ENCODE measurements at places on chromosomes 13 and 19. TPM values are rescaled to one million over a fixed set of nuclear protein-coding genes. Genes with fewer than 3 reads are reported as not detected.

DNA sequence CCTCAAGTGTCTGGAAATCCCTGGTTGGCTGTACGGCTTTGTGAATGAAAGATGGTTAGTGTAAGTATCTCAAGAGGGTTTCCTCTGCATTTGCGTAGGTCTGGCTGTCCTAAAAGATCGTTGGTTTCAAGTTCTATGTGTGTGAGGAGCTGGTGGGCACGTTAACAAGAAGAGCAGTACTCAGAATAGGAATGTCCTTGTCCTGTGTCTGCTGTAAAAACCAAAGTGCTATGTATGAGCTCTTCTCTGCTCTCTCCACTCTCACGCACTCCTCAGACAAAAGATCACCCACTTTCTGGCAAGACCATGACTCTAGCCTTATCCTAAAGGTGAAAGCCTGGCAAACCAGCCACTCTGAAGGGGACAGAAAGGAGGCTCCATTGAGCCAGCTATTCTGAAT lies 39.1 kb downstream of the USP12 start:
- no peak for DNase-seq

DNA sequence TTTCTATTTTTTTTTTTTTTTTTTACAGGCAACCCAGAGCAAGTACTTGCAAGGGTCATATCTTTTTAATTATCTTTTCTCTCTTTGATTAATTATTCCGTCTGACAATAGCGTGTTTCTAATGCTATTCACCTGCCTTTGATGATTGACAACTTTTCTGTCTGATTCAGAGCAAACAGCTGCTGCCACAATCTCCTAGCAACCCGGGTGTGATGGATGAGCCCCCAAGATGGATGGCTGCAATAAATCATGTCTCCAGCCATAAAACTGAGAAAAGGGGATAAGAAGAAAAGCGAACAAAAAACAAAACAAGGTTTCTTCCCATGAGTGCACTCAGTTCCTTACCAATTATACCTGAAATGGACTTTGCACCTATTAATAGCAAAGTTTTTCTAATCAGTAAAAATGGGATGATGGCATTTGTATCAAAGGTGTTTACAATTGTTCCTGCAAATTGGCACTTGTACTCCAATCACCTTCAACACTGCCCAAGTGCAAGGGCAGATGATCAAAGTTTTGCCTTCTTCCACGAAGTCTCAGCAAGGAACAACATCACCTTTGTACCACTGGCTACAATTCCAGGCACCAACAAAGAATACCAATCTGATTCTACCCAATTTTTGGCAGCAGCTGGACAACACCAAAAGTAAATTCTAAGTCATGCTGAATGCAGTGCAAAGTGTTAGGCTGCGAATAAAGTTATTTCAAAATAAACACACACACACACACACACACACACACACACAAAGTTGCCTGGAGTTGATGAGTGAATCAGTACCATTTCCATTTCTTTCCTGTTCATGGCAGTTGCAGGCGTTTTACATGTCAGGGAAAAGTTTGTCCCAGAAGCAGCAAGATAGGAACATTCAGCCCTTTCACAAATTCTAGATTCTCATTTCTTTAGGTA lies 12.0 kb downstream of the TSHZ3 start:
- no peak for DNase-seq

DNA sequence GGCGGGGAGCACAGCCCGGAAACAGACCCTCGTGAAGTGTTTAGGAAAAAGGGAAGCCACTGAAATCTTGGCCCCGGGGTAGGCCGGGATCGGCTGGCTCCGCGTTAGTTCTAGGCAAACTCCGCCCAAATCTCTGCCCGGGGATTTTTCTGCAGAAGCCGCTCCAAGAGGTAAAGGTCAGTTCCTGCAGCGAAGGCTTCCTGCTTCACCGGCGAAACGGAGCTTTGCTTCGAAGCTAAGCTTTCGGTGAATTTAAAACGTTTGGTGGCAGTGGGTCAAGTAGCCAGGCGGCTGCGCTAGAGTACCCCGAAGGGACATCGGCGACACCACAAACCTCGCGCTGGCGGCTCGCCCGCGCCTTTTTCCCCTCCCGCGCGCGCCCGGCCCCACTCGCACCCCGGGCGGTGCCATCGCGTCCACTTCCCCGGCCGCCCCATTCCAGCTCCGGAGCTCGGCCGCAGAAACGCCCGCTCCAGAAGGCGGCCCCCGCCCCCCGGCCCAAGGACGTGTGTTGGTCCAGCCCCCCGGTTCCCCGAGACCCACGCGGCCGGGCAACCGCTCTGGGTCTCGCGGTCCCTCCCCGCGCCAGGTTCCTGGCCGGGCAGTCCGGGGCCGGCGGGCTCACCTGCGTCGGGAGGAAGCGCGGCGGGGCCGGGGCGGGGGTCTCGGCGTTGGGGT lies 441 bp downstream of the GJB2 start:
- no peak for DNase-seq

DNA sequence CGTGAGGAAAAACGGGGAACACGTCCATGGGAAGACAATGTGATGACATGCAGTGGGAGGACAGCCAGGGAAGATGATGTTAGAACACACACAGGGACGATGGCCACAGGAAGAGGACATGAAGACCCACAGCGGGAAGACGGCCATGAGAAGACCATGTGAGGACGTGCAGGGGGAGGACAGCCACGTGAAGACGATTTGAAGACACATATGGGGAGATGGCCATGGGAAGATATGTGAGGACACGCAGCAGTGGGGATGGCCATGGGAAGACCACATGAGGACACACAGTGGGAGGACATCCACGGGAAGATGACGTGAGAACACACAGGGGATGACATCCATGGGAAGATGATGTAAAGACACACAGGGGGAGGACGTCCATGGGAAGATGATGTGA lies 83.8 kb downstream of the UQCRFS1 start:
- DNase-seq: no peak

DNA sequence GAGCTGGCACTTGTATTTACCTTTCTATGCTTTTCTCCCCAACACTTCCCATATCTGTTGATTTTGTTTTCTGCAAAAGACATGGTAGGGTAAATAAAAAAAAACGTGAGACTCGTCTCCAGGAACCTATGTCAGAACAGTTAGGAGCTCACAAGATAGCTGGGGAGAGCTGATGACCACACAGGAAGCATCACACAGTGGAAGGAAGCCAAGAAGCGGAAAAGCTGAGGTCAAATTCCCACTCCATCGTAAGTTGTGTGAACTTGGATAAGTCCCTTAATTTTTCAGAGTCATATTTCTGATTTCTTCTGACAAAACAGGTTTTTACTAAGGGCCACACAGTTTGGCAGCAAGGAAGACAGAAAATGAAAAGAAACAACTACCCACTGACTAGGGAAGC lies 199.6 kb downstream of the KLF5 start:
- DNase-seq: no peak

- no peak for DNase-seq
Observed at GRCh38 chr19:6425732-6426620, 1.4 kb upstream of the KHSRP start.

The ZNF665 gene
- 3.1 TPM for total RNA-seq

GRCh38 chr19:29793116-29793727 lies 18.6 kb upstream of the CCNE1 start:
- no peak for DNase-seq

DNA sequence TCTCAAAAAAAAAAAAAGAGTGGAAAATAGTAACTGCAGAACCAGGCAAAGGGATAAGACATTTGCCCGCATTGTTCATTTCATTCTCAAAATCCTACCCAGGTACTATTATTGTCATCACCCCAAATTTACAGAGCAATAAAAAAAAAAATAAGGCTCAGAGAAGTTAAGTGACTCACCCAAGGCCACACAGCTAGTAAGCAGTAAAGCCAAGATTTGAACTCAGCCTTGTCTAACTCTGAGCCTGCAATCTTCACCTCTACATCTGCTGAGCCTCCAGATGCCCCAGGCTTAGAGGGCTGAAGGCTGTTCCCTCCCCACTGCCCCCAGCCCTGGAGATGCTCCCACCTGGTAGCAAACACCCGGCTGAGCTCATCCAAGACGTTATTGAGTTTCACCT lies 61.0 kb downstream of the UNC13A start:
- DNase-seq: no peak

The CLEC4M gene
- 0.59 TPM for total RNA-seq

- no peak for DNase-seq
Observed at GRCh38 chr13:101941095-101941783, 460.6 kb downstream of the FGF14 start.

GRCh38 chr19:37718304-37718703 lies 1.3 kb downstream of the ZNF607 start:
- DNase-seq: no peak

GRCh38 chr19:51724543-51724942 lies 752 bp upstream of the HAS1 start:
- DNase-seq: no peak

DNA sequence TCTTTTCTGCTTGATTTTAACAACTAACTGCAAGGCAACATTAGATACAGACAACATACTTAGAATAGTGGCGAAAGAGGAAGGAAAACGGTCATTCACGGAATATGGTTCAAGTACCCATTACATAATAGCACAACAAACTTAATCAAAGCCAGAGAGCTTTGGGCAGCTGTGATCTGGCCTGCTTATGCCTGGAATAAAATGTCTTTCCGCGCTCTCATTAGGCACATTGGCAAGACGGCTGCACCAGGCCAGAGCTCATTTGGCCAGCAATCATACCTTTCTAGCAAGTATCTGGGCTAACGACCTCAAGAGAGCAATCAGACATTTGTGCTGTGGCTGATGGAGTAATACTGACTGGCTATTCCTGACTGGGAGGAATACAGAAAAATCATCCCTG lies 112.8 kb downstream of the NALCN start:
- DNase-seq: no peak

The GRK1 gene
- total RNA-seq: not detected

The CBARP gene
- 1.9 TPM for total RNA-seq

DNA sequence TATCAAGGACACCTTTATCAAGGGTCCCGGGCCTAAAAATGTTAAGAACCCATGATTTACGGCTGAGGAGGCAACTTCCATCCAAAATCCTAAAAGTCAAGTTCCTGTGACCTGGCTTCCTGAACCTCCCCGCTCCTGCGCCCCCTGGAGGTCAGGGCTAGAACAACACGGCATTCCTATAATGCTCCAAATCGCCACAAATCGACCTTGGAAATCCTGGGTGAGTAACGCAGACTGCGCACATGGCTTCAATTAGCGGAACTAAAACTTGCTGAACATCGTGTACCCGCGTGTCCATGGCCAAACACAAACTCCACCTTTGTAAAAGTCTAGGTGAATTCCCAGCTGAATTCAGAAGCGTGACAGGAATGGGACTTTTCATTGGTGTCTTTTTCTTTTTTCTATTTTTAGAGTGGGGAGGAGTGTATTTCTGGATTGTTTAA lies 4.3 kb upstream of the C5AR1 start:
- peak; percentile 30 for DNase-seq

- DNase-seq: no peak
Observed at GRCh38 chr19:37470216-37470615, 1.1 kb downstream of the ZNF570 start.

DNA sequence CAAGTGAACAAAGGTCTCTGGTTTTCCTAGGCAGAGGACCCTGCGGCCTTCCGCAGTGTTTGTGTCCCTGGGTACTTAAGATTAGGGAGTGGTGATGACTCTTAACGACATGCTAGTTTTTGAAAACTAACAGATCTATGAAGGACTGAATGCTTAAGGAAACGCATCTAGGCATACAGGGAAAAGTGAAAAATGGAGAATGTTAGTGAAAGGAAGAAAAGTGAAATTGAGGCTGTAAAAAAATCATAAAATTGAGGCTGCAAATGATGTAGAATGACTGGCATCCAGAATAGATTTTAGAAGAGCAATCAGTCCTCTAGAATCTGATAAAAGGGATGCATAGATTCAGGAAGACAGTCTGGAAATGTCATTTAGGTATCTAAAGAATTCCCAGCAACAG lies 3.5 kb downstream of the ZNF260 start:
- no peak for DNase-seq

The AMER2 gene
- total RNA-seq: 0.49 TPM

DNA sequence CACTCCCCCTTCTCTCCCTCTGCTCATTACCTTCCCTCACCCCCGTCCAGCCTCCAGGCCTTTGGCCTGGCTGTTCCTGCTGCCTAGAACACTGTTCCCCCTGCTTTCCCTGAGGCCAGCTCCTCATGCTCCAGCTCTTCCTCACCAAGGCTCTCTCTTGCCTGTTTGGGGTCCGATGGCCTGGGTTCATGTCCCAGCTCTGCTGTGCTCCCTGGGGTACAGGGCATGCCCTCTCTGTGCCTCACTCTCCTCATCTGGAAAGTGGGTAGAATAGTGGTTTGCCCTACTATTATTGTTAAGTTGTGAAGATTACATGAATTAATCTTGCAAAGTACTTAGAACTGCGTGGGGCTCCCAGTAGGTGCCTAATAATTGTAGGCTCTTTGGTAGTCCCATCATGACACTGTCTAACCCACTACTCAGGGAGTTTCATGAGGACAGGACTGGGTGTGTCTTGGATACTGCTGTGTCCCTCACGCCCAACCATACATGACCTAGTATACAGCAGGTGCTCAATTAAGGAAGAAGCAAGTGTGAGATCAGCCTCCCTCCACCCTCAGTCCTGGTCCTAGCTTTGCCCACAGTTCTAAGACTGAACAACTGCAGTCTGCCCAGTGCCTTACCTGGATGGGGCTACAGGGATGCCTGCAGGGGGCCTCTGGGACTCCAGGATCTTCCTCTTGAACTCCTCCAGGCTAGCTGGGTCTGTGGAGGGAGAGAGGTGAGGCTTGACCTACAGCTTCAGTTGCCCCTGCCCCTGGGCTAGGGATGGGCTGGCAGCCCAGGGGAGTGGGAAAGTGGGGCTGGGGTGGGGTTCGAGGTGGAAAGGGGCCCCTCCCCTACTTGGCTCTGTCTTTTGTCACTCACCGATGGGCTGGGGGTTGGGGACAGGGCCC lies 17.0 kb downstream of the PLVAP start:
- no peak for DNase-seq

DNA sequence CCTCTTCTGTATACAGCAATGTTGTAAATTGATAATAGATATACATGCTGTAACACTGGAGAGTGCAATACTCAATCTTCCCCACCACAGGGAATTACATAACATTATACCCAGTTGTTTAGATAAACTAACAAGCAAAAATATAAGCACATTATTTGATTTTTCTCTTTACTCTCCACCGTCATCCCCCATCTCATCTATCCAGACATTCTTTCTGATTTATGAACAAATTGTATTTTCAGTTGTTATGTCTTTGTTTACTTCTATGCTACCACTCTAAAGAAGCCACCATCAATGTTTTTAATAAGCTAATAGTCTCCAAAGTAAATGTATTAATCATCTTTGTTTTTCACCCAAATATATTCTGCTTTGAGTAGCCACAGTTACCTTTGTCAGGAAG lies 490.7 kb upstream of the GPC6 start:
- no peak for DNase-seq

DNA sequence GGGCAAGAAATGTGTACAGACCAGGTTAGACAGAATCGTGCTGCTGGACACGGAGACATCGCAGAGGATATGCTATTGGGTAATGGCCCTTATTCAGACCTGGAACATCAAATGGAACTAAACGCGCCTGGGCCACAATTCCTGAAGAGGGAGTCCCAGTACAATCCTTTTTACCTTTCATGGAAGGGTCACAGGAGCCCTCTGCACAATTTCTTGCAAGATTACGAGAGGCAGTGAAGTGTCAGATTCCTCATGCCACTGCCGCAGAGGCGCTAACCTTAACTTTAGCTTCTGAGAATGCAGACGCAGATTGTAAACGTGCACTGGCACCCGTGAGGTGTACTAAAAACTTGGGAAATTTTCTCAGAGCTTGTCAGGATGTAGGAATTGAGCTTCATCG lies 18.1 kb downstream of the CLEC4M start:
- DNase-seq: no peak

- no peak for DNase-seq
Observed at GRCh38 chr13:93361703-93362102, 135.1 kb downstream of the GPC6 start.
